ENCODE measurements at places on chromosomes 1 and 21. TPM values are rescaled to one million over a fixed set of nuclear protein-coding genes. Genes with fewer than 3 reads are reported as not detected.
A peak's percentile ranks its signal among the peaks of the same experiment; 100 is the strongest.

DNA sequence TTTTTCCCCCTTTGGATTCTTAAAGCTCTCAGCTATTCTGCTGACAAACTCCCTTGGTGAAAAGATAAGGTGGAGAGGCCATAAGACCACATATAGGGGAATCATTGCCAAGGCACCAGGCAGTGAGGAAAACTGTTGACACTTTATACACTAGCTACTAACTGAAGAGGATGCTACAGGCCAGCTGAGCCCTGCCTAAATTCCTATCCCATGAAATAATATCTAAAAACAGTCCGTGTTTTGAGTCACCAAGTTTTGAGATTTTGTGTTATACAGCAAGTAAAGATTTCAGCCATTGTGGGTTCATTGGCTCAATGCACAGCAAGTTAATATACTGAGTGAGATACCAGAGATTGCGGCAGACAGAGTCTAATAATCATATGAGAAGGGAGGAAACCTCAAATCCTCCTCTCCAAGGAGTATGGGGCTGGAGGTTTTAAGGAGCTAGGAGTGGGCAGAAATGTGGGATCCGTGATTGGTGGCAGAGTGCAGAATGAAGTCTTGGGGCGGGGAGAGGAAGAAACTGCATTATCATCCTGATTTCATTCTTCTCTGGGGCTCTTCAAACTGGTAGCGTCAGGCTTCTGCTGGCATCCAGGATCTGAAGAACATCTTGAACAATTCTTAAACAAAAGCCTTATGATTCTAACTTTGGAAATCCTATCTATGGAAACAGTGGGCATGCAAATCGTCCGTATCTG is 9.2 kb downstream of the CLDN8 start:
- H3K27me3 ChIP-seq, result no peaks in the 10 kb centered on the region
- H3K27ac ChIP-seq, result no peak overlapping the region
- no peaks in the 10 kb centered on the region for H3K4me1 ChIP-seq
- H3K36me3 ChIP-seq, result no peaks in the 10 kb centered on the region
- no peak for DNase-seq

DNA sequence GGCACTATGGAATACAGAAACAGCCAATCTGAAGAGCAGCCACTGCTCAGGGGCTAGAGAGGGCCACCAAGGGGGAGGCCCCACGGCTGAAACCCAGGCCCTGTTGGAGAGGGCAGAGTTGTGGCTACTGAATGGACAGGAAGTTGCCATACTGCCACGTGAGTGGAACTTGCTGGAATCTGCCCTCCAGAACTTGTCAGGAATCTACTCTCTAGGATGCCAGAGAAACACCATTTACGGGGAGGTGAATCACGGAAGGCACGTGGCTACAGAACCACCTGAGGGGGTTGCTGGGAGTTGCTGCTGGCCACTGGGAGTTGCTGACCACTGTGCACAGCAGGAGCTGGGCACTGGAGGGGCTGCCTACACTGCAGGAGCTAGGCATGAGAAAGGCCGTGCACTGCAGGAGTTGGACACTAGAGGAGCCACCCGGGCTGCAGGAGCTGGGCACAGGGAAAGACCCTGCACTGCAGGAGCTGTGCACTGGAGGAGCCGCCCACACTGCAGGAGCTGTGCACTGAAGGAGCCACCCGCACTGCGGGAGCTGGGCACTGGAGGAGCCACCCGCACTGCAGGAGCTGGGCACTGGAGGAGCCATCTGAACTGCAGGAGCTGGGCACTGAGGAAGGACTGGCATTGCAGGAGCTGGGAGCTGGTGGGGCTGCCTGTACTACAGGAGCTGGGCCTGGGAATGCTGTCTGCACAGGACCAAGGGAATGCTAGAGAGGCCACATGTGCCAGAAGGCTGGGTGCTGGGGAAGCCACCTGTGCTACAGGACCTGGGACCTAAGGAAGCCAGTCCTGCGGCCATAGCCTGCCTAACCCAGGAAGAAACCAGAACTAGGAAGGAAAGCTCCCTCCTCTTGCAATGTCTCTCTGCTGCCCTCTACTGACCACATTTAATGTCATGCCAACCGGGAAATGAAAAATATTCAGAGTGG is 343.4 kb downstream of the MATN1 start:
- no peaks in the 10 kb centered on the region for H3K27me3 ChIP-seq
- no peaks in the 10 kb centered on the region for H3K36me3 ChIP-seq

DNA sequence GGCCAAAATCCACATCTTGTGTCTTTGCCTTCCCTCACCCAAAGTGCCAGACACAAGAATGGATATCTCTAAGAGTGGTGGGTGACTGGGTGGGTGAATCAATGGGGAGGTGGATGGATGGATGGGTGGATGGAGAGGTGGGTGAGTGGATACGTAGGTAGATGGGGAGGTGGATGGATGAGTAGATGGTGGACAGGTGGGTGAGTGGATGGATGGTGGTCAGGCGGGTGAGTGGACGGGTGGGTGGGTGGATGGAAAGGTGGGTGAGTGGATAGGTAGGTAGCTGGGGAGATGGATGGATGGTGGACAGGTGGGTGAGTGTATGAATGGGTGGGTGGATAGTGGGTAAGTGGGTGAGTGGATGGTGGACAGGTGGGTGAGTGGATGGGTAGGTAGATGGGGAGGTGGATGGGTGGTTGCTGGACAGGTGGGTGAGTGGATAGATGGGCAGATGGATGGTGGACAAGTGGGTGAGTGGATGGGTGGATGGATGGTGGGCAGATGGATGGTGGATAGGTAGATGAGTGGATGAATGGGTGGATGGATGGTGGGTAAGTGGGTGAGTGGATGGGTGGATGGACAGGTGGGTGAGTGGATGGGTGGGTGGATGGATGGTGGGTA is 34.2 kb downstream of the SLC19A1 start:
- no peaks in the 10 kb centered on the region for H3K36me3 ChIP-seq
- no peak for DNase-seq
- H3K4me1 ChIP-seq, result no peaks in the 10 kb centered on the region
- no peak overlapping the region for H3K4me3 ChIP-seq
- no peak overlapping the region for H3K27ac ChIP-seq

Gene DIO1
- total RNA-seq, result not detected

GRCh38 chr1:172421974-172422604 is 1.6 kb downstream of the C1orf105 start:
- no peaks in the 10 kb centered on the region for H3K27me3 ChIP-seq
- no peak overlapping the region for H3K27ac ChIP-seq
- DNase-seq, result no peak
- H3K4me1 ChIP-seq, result no peaks in the 10 kb centered on the region

GRCh38 chr1:227946624-227947385 is 927 bp downstream of the WNT9A start:
- H3K27me3 ChIP-seq, result peaks cover 29% of the 10 kb centered on the region
- peaks cover 8% of the 10 kb centered on the region for H3K4me1 ChIP-seq
- peak; percentile 59 for DNase-seq

DNA sequence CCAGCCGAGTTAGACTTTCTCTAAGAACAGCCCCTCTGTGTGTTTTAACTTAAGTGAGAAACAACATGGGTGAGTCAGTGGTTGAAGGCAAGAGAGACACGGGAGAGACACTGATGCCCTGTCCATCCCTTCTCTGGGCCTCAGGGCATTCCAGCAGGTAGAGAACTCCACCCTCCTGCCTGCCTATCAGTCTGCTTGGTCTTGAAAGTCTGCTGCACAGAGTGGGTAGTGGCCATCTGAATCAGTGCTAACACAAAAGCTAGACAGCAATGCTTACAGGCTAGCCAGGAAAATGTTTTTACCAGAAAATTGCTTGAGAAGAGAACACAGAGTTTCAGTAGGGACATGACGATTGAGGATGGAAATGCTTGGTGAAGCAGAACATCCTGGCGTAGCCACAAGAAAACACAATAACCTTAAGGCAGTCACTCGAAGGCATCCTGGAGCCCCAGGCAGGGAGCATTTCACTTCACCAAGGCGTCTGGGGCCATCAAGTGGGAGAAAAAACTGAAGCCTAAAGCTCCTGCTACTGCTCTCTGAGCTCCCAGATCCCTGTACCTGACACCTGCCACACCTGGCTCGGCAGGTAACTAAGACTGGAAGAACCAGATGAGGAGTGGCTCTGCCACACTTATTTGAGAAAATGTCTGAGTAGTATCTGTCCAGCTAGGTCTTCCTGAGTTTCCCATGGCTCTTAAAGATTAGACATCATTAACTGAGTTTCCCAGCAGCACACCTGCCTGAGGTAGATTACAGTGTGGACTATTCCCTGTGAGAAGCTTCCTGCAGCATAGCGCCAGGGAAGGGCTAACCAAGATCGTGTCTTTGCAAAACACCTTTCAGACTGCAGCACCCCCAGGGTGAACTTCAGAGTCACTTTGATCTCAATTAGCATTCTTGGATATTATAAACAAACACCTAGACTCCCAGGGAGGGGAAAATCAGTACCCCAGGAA is 18.1 kb upstream of the LBR start:
- H3K27ac ChIP-seq, result peak overlapping the region; percentile 94
- H3K4me1 ChIP-seq, result peaks cover 68% of the 10 kb centered on the region
- DNase-seq, result no peak
- H3K27me3 ChIP-seq, result no peaks in the 10 kb centered on the region

Gene AMY2A
- not detected for total RNA-seq

- DNase-seq, result peak; percentile 57
- peak overlapping the region; percentile 8 for H3K4me3 ChIP-seq
- no peaks in the 10 kb centered on the region for H3K27me3 ChIP-seq
- H3K27ac ChIP-seq, result peak overlapping the region; percentile 89
Measured at GRCh38 chr1:230208619-230209261, 141.7 kb downstream of the GALNT2 start.

DNA sequence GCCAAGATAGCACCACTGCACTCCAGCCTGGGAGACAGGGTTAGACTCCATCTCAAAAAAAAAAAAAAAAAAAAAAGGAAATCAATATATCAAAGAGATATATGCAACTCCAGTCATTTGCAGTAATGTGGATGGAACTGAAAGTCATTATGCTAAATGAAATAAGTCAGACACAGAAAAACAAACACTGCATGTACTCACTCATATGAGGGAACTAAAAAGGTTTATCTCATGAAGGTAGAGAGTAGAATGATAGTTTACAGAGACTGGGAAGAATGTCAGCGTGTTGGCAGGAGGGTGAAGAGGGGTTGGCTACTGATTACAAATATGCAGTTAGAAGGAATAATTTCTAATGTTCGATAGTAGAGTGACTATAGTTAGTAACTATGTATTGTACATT is 13.2 kb downstream of the HSD11B1 start:
- H3K27ac ChIP-seq, result no peak overlapping the region

DNA sequence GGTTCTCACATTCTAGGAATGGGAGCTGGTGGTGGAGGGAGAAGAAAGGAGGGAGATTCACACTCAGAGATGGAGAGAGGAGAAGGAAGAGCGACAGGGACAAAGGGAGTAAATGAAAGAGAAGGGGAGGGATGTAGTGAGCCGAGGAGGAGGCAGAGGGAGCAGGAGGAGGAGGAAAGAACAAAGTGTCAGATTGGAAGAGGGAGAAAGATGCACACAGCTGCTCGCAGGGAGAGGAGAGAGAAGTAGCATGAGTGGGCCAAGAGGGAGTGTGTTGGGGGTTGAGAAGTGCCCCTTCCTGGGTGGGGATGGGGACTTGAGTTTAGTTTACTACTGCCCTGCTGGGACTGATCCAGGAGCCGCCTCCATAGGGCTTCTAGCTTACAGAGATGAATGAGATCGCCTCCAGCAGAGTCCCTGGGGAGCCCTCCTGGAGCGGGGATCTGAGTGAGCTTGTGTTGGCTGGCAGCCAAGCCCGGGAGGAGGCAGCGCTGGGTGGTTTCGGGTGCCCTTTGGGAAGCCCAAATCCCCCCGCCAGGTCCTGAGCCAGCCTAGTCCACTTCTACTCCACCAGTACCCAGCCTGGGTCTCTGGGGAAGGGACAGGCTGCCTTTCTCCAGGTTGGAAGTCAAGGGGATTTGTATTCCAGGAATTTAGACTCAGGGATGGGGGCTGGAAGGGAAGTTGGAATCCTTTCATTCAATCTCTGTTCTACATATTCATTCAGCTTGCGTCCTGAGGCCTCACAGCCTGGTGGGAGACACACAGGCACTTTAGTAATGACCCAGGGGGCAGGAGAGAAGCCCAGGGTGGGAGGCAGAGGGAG is 20.9 kb downstream of the PTPRU start:
- H3K4me1 ChIP-seq, result peaks cover 6% of the 10 kb centered on the region
- no peak overlapping the region for H3K27ac ChIP-seq
- no peaks in the 10 kb centered on the region for H3K36me3 ChIP-seq
- no peak for DNase-seq
- peaks cover 37% of the 10 kb centered on the region for H3K27me3 ChIP-seq

All from activated CD8-positive, alpha-beta T cell treated with anti-CD3 and anti-CD28 coated beads, Interleukin-2, amount 10 ng/mL, durations not matched to agents 7 days and 5 days (primary cell).